ENCODE measurements at places on chromosomes 2 and 18. TPM values are rescaled to one million over a fixed set of nuclear protein-coding genes. Genes with fewer than 3 reads are reported as not detected.

- no peak for DNase-seq
Observed at GRCh38 chr2:196080526-196080925, 11.9 kb upstream of the DNAH7 start.

GRCh38 chr2:32743480-32744236 is 115.8 kb downstream of the TTC27 start:
- no peak for DNase-seq

- DNase-seq = no peak
Observed at GRCh38 chr18:32804134-32804888, 31.5 kb upstream of the KLHL14 start.

GRCh38 chr2:30481323-30481800 is 34.3 kb downstream of the LCLAT1 start:
- DNase-seq = no peak

- DNase-seq = no peak
Observed at GRCh38 chr2:10811517-10811916, 1.1 kb downstream of the PDIA6 start.

GRCh38 chr2:88831071-88831791 is 139.8 kb downstream of the RPIA start:
- no peak for DNase-seq

GRB14 gene
- 4.6 TPM for total RNA-seq

POTEJ gene
- total RNA-seq = not detected

- DNase-seq = no peak
Observed at GRCh38 chr2:99217929-99218501, 37.0 kb downstream of the MRPL30 start.

CRYGC gene
- total RNA-seq = not detected

EMILIN1 gene
- 94.7 TPM for total RNA-seq

C2orf72 gene
- total RNA-seq = 0.16 TPM

C2orf78 gene
- total RNA-seq = not detected

DNA sequence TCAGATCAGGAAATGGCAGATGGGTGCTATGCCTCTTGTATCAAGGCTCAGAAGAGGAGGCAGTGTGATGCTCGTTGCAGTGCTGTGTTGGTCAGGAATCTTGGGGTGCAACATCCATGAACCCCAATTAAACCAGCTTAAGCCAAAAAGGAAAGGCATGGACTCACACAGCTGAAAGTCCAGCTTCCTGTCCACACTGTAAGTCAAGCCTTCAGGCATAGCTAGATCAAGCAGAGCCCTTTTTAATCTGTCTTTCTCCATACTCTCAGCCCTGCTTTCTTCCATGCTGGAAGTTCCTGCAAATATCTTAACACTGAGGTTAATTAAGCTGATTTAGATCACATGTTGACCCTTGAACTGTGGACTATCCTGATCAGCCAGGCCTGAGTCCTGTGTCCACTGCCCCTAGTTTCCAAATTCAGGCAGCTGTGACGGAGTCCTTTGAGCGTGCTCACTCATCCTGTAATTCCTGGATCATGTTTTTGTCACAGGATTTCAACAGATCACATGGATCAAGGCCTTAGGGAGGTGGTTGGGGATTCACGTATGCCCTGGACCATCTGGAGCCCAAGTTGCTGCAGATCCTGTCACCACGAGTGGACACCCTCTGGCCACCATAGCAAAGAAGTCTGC is 4.5 kb upstream of the C2orf74 start:
- DNase-seq = no peak

RAB6C gene
- 1.6 TPM for total RNA-seq

Measured in breast epithelium (tissue), 4 donors.